ENCODE measurements at places on chromosomes 2 and 18. TPM values are rescaled to one million over a fixed set of nuclear protein-coding genes. Genes with fewer than 3 reads are reported as not detected.

KRTCAP3 gene
- 1.4 TPM for total RNA-seq

FOXI3 gene
- total RNA-seq, result not detected

TRIP12 gene
- total RNA-seq, result 194 TPM

POTEJ gene
- total RNA-seq, result not detected

DSC3 gene
- total RNA-seq, result 0.32 TPM

ALK gene
- total RNA-seq, result not detected

VSNL1 gene
- total RNA-seq, result not detected

SLC14A1 gene
- total RNA-seq, result 2.2 TPM

ASIC4 gene
- total RNA-seq, result 0.38 TPM

SERPINB4 gene
- total RNA-seq, result not detected

RNF152 gene
- 17.3 TPM for total RNA-seq

KYNU gene
- total RNA-seq, result 6.9 TPM

PTH2R gene
- not detected for total RNA-seq

BOD1L2 gene
- total RNA-seq, result not detected

CRYGD gene
- total RNA-seq, result not detected

LAMA1 gene
- total RNA-seq, result 1.8 TPM

BOK gene
- 29.7 TPM for total RNA-seq

KCNF1 gene
- 0.29 TPM for total RNA-seq

OSR1 gene
- total RNA-seq, result 78.3 TPM

CFAP65 gene
- total RNA-seq, result not detected

CAVIN2 gene
- total RNA-seq, result 48.8 TPM

SULT6B1 gene
- total RNA-seq, result not detected

C18orf54 gene
- total RNA-seq, result 2.2 TPM

KLHL41 gene
- total RNA-seq, result 1.1 TPM

Measured in posterior vena cava (tissue), 2 donors.